ENCODE measurements at places on chromosomes 6 and 20.

- no peak for DNase-seq
These were observed 59.0 kb downstream of the NOL4L start for GRCh38 chr20:32526125-32526524.

GRCh38 chr6:42354702-42355101, 97.0 kb downstream of the TRERF1 start:
- DNase-seq = no peak

DNA sequence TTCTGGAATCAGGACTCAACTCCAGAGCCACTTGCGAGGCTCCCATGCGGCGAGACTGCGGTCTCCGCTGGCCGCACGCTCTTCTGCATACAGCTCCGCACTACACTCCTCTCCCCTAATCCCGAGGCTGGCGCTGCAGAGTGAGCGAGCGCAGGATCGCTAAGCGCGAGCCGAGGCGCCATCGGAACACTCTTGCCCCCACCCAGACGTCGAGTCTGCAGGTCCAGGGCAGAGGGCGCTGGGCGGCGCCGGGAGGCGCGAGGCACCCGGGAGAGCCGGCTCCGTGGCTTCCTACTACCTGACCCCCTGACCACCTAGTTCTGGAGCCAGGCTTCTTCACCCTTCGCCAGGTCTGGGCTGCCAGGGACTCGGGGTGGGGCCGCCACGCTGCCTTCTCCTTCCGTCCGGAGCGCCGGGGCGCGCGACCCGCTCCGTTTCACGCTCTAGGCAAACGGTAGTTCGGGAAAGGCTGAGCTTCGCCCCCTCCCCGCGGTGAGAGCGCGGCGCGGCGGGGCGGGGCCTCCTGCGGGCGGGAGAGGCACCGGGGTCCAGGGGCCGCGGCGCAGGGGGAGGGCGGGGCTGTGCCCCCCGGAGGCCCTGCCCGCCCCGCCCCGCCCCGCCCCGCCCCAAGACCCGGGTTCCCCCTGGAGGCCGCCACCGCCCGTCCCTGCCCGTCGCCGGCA, 5.4 kb upstream of the TUBB2A start:
- no peak for DNase-seq

GRCh38 chr6:121297694-121298093, 36.6 kb downstream of the TBC1D32 start:
- DNase-seq = no peak

DNA sequence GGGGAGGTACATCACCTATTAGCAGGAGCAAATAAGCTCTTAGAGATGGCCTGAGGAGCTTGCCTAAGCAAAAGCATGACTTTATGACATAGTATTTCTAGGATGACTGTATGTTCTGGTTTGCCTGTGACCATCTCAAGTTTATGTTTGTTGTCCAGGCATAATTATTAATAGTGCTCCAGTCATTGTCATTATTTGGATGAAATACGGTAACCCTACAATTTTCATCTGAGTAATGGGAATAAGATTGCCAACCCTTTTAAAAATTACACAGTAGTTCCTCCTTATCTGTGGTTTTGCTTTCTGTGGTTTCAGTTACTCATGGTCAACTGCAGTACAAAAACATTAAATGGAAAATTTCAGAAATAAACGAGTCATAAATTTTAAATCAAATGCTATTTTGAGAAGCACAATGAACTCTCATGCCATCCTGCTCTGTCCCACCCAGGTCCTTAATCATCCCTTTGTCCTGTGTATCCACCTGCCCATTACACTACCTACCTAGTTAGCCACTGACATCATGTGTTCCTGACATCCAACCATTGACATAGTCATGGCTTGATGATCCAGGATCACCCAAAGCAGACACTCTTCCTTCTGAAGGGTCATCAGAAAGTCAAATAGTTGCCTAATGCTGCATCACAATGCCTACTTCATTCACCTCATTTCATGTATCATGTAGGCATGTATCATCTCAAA, 27.0 kb upstream of the TFB1M start:
- DNase-seq = no peak

GRCh38 chr20:63778857-63779256, 39.3 kb downstream of the SLC2A4RG start:
- DNase-seq = no peak

DNA sequence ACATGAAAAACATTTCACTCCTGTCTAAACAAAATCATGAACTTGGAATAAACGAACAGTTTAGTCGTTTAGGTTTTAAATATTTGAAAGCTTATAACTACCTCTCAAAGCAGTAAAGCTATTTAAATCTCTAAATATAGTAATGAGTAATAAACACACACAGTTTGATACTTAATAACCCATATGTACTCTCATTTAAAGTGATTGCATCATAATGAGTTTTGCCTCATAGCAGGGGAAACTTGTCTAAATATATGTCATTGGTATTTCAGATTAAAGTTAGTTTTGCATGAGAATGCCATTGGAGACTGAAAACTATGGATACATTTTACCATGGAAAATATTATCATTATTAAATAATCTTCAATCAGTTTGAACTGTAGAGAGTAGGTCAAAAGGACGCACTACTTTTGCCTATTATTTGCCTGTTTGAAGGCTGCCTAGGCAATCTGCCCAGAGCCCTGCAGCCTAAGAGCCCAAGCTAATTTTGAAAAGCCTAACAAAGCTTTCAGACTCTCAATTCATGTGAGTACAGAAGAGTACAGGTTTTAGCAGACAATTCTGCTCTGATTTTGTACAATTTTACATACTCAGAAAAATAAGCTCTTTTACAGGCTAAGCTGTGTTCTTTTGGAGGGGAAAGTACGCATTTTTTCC, 632.8 kb downstream of the HACE1 start:
- DNase-seq = no peak

DNA sequence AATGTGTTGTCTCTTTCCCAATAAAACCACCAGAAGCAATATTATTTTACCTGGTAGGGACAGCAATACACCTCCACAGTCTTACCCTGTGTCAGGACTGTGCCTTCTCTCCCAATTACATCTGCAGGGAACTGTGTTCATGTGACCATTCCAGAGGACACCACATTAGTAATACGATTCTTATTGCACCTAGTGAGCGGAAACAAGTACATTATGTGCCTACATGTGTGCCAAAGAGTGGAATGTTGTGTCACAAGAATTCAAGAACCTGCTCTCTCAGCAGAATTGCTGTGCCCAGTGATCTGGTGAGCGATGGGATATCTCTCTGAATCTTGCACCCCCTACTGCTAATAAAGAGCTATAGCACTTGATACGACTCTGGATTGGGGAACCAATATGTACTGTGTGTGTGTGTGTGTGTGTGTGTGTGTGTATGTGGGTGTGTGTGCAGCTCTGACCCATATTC, 57.4 kb upstream of the FOXC1 start:
- no peak for DNase-seq

- DNase-seq = no peak
These were observed 176.4 kb downstream of the TBC1D32 start for GRCh38 chr6:121157906-121158305.

GRCh38 chr20:33969563-33969962, 24.1 kb upstream of the RALY start:
- DNase-seq = no peak

DNA sequence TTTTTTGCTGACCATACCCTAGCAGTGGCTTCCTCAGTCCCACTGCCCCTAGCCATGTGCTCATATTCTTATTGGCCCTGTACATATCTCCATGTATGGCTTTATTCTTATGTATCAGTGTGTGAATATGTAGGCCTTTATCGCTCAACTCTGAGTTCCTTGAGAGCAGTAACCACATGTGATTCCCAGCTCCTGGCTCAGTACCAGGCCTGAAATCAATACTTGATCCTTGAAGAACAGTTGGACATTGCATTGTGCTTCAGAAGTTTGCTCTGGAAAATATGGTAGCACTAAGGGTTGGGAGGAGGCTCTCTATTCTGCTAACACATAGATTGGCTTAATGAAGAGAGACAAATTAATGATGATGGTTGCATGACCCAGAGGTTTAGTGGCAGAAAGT, 118.8 kb upstream of the FERMT1 start:
- no peak for DNase-seq

- DNase-seq = no peak
These were observed 2.7 kb downstream of the OLIG3 start for GRCh38 chr6:137491478-137491877.

- no peak for DNase-seq
These were observed 64.9 kb downstream of the IRF4 start for GRCh38 chr6:456358-456867.

DNA sequence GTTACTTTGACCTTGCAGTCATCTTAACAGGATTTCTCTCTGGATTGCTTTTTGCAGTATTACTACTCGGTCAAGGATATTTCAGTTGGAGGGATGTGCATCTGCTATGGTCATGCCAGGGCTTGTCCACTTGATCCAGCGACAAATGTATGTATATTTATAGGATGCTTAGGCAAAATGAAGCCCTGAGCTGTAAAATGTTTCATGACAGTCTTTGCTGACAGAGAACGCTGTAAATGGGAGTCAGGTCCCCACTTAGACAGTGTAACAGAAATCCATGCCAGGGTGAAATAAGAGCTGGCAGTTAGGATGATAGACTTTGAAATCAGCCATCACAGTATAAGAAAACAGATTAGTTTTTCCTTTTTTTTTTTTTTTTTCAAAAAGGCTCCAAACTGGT, 264.0 kb downstream of the LAMA2 start:
- no peak for DNase-seq

GRCh38 chr6:100803264-100804045, 77.7 kb downstream of the ASCC3 start:
- no peak for DNase-seq

DNA sequence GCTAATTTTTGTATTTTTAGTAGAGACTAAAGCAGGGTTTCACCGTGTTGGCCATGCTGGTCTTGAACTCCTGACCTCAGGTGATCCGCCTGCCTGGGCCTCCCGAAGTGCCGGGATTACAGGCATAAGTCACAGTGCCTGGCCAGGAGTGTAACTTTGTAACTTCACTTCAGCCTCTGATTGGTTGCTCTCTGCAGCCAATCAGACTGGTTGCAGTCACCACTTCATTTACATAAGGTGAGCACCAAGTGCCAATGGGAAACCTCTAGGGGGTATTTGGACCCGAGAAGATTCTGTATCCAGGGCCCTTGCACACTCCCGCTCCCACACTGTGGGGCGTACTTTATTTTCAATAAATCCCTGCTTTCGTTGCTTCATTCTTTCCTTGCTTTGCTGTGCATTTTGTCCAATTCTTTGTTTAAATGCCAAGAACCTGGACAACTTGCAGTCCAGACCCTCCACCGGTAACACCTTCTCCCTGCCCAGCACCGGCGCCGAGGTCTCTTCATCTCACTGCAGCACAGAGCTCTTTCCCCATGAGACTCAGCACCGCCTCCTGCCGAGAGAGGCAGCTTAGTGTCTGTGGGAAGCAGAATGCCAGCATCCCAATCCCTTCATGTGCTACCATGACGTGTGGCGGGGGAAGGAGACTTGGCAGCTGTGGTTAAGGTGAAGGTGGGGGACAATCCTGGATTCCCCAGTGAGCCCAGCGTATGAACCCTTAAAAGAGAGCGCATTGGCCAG, 14.0 kb upstream of the MRGBP start:
- DNase-seq = no peak
